ENCODE measurements at places on chromosomes 7 and 10. TPM values are rescaled to one million over a fixed set of nuclear protein-coding genes. Genes with fewer than 3 reads are reported as not detected.

Gene OGDHL
- 3.2 TPM for total RNA-seq

Gene CADPS2
- total RNA-seq: 14.2 TPM

Gene LRRD1
- total RNA-seq: 0.11 TPM

Gene RAB19
- total RNA-seq: not detected

DNA sequence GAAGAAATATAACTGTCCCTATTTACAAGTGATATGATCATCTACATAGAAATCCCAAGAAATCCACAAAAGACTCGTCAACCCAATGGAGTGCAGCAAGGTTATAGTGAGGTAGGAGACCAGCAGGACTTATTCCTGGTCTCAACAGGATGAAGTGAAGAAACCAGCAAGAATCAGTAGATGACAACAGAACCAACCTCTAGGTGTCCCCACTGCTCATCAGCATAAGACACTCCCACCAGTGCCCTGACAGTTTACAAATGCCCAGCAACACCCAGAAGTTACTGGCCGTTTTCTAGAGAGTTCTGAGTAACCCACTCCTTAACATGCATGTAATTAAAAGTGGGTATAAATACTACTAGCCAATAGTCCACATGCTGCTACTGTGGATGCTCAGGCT is 470.5 kb upstream of the LRRTM3 start:
- H3K36me3 ChIP-seq: no peaks in the 10 kb centered on the region
- DNase-seq: no peak
- no peak overlapping the region for H3K4me3 ChIP-seq
- H3K27me3 ChIP-seq: no peaks in the 10 kb centered on the region

GRCh38 chr10:81575036-81575435 is 300.0 kb upstream of the NRG3 start:
- H3K4me3 ChIP-seq: no peak overlapping the region
- H3K27me3 ChIP-seq: no peaks in the 10 kb centered on the region
- DNase-seq: no peak
- no peaks in the 10 kb centered on the region for H3K4me1 ChIP-seq

DNA sequence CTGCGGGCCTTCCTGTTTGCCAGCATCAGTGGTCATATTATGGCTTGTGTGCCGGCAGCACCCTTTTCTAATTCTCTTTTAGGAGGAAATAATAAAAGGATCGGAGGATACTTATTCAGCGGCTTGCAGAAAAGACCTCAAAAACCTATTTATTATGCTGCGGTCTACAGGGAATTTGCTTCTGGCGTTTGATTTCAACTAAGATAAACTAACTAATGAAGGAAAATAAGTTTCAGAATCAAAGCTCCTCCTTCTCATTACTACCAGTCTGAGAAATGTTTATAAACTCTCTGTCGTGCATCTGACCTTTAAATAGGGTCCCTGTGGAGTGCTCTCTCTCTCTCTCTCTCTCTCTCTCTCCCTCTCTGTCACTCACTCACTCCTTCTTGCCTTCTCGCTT is 335.0 kb upstream of the GLI3 start:
- no peak overlapping the region for H3K4me3 ChIP-seq
- no peaks in the 10 kb centered on the region for H3K36me3 ChIP-seq
- H3K4me1 ChIP-seq: no peaks in the 10 kb centered on the region

GRCh38 chr10:119374236-119374635 is 166.9 kb downstream of the GRK5 start:
- H3K4me1 ChIP-seq: peaks cover 37% of the 10 kb centered on the region
- H3K4me3 ChIP-seq: no peak overlapping the region
- no peaks in the 10 kb centered on the region for H3K36me3 ChIP-seq
- no peak for DNase-seq
- H3K27ac ChIP-seq: no peak overlapping the region
- no peaks in the 10 kb centered on the region for H3K27me3 ChIP-seq

DNA sequence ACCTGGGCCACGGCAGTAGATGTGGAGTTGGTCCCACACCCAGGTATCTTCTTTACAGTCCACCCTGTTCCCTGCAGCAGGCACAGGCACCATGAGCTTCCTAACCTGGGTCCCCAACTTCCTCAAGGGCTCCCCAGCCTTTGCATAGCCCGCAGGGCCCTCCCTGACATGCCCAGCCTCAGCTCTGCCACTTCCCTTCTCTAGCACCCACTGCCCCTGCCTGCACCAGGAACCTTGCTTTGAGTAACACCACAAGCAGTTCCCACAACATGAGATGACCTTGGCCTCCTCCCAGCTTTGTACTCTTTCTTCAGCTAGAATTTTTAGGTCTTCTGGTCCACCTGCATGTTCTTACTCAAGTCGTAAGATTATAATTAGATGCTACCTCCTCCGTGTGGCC is 92.2 kb upstream of the ZPBP start:
- DNase-seq: no peak
- H3K36me3 ChIP-seq: no peaks in the 10 kb centered on the region
- no peak overlapping the region for H3K27ac ChIP-seq
- no peaks in the 10 kb centered on the region for H3K4me1 ChIP-seq
- H3K4me3 ChIP-seq: no peak overlapping the region

DNA sequence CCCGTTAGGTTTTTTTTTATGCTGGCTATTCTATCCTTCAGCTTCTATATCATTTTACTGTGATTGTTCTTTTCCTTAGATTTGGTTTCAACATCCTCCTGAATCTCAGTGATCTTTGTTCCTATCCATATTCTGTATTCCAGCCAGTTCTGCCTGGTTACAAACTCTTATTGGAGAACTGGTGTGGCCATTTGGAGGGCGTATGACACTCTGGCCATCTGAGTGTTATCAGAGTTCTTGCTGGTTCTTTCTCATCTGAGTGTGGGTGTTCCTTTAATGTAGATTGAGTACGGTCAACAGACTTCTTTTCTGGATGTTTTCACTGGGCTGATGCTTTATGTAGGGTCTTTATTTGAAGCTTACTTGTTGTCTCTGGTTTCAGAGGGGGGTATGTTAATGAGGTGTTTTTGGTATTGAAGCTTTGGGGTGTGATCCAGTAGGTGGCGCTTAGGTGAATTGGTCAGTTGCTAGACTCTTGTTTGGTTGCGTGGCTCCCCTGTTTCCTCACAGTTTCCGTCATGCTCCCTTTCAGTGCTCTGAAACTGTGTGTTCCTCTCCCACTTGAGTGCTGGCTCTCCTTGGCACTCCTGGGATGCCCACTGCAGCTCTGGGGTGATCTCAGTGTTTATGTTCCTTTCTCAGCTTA is 80.7 kb downstream of the FANK1 start:
- H3K4me3 ChIP-seq: no peak overlapping the region
- peaks cover under 1% of the 10 kb centered on the region for H3K4me1 ChIP-seq
- H3K27ac ChIP-seq: no peak overlapping the region
- no peaks in the 10 kb centered on the region for H3K36me3 ChIP-seq

DNA sequence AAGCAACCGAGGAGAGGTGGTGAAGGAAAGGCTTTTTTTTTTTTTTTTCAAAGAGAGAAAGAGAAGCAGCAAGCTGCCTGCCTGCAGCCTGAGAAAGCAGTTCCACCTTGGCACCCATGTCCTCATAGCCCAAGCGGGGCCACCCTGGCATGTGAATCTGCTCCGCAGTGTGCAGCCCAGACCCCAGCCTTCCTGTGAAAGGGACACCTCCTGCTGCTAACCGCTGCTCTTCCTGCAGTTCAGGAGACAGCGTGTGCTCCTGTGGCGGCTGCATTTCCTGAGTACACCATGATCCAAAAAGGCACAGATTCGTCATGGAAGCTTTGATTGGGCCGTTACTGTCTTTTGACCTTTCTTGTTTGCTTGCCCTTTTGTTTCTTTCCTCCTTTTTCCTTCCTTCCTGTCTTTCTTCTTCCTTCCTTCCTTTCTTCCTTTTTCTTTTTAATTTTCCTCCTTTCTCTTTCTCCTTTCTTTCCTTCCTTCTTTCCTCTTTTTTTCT is 38.1 kb downstream of the IKZF1 start:
- H3K4me3 ChIP-seq: no peak overlapping the region
- no peaks in the 10 kb centered on the region for H3K36me3 ChIP-seq
- H3K4me1 ChIP-seq: no peaks in the 10 kb centered on the region
- no peaks in the 10 kb centered on the region for H3K27me3 ChIP-seq
- no peak for DNase-seq

DNA sequence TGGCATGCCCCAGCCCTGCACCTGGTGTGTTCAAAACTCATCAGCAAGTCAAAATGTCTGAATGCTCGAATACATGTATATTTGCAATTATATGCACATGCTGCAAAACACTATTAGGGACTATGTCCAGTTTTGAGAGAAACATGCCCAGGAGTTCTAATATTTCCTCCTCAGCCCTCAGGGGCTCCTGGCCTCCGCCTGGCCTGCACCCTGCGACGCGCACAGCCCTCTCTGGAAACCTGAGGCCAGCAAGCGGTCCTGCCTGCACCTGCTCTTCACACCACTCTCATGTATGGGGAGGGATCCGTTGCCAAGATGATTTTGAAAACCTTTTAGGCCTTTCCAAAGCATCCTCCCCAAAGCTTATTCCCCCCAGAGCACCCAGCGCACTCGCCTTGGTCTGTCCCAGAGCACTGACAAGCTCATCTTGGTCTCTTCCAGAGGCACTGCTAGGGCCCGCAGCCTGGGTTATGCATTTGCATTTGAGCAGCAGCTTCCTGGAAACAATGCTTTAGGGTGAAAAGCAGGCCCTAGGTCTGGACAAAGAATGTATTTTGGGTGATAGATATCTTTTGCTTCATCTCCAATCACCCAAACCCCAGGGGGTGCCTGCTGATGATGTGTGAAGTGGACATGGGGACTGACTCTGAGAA is 22.6 kb upstream of the CNPY1 start:
- no peak overlapping the region for H3K4me3 ChIP-seq
- H3K27ac ChIP-seq: no peak overlapping the region
- H3K4me1 ChIP-seq: no peaks in the 10 kb centered on the region

- H3K4me1 ChIP-seq: no peaks in the 10 kb centered on the region
- no peak overlapping the region for H3K4me3 ChIP-seq
- H3K27me3 ChIP-seq: no peaks in the 10 kb centered on the region
- no peaks in the 10 kb centered on the region for H3K36me3 ChIP-seq
Observed at GRCh38 chr10:100569687-100570481, 34.1 kb downstream of the HIF1AN start.

DNA sequence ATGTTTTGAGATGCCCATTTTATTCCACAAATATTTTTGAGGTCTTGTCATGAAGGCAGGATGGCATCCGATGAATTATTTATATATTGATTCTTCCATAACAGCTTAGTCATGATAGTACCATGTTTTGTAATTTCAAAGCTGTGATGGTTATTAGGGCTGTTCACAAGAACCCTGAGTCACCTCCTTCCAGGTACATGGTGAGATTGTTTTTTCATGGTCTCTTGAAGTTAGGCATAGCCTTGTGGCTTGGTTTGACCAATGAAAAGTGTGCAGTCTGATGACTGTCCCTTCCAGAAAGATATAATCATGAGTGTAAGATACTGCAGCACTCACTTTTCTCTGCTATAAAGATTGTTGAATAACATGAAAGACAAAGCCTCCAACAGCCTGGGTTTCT is 274.8 kb downstream of the FGFR2 start:
- no peaks in the 10 kb centered on the region for H3K4me1 ChIP-seq
- DNase-seq: no peak
- no peak overlapping the region for H3K4me3 ChIP-seq
- H3K27me3 ChIP-seq: no peaks in the 10 kb centered on the region

DNA sequence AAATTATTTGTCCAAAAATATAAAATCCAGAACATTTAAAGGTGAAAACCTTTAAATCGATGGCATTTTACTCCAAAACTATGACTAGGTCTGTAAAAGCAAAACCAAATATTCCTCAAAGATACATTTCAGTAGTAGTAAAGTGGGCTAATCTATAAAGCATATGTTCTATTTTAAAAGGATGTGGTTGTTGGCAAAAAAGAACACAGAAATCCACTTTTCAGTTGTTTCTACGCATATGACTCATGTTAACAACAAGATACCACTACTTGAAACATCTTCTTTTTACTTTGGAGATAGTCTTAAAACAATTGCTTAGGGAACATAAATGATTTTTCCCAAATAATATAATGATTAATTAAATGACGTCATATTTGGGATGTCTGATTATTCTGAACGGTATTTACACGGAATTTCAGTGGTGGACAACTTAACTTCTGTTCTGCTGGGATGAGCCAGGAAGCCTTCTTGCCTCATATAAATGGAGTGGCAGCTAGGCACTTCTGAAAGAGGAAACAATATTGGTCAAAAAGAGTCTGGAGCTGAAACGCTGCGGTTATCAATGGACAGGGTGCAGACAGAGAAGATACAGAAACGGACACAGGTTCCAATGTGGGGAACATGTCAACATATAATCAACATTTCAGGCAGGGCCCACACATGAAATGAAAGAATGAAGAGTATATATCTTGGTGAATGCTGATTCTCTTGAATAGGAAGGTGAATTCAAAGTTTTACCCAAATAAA is 78.5 kb downstream of the ETV1 start:
- no peak for DNase-seq
- no peaks in the 10 kb centered on the region for H3K4me1 ChIP-seq
- no peak overlapping the region for H3K4me3 ChIP-seq
- no peak overlapping the region for H3K27ac ChIP-seq
- no peaks in the 10 kb centered on the region for H3K27me3 ChIP-seq
- no peaks in the 10 kb centered on the region for H3K36me3 ChIP-seq

DNA sequence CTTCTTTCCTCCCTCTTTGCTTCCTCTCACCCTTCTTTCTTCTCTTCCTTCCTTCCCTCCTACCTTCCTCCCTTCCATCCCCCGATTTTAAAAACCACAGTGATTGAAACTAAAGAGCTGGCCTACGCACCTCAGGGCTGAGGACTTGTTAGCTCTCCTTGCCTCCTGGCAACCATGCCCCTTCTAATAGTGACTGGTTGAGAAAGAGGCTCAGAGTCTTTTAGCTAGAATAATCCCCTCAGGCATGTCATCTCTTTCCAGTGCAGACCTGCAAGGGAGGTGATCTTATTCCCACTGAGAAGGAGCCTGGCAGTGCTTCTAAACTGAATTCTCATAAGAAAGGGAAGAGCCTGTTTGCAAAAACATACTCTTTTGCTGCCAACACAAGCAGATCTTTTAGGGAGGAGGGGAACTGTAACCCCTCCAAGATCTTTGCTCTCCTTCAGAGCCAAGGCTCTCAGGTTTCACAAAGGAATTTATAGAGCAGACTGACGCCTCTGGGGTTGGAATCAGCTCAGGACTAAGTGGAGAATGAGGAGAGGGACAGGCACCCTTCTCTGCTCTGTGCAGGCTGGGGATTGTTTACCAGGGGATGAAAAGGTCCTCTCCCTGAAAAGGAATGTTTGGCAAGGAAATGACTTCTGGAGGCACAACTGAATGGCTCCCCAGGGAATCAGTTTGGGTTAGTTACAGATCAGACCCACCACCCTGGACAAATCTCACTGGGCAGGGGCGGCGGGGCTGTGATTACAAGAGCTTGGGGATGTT is 9.4 kb upstream of the ANKRD1 start:
- H3K36me3 ChIP-seq: no peaks in the 10 kb centered on the region
- H3K4me1 ChIP-seq: peaks cover 10% of the 10 kb centered on the region
- H3K4me3 ChIP-seq: no peak overlapping the region
- H3K27ac ChIP-seq: peak overlapping the region; percentile 63
- no peak for DNase-seq

DNA sequence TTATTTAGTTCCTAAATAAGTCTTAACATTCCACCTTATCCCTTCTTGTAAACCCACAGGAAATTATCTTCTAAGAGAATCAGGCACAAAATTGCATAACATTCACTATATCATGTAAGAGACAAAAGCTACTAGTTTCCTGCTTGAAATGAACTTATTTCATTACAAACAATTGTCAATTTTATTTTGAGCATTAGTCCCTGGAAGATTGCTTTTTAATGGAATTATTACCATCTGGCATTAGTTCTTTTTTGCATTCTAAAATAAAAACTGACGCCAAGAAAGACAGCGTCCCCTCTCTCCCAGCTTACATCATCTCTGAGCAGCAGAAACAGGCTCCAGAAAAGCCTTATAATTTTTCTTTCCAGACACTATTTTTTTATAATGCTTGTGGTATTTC is 121.8 kb downstream of the NOC3L start:
- no peak overlapping the region for H3K27ac ChIP-seq
- H3K4me1 ChIP-seq: no peaks in the 10 kb centered on the region
- no peaks in the 10 kb centered on the region for H3K27me3 ChIP-seq
- H3K4me3 ChIP-seq: no peak overlapping the region

All from ovary (tissue), 10 donors.